ENCODE measurements at places on chromosomes 5 and 9. TPM values are rescaled to one million over a fixed set of nuclear protein-coding genes. Genes with fewer than 3 reads are reported as not detected.

- no peaks in the 10 kb centered on the region for H3K4me1 ChIP-seq
- H3K4me3 ChIP-seq: no peak overlapping the region
- H3K36me3 ChIP-seq: no peaks in the 10 kb centered on the region
- no peak overlapping the region for H3K27ac ChIP-seq
- peaks cover 2% of the 10 kb centered on the region for H3K27me3 ChIP-seq
- DNase-seq: no peak
Observed at GRCh38 chr5:73095564-73096238, 24.7 kb upstream of the TMEM171 start.

Gene SEMA6A
- not detected for total RNA-seq

DNA sequence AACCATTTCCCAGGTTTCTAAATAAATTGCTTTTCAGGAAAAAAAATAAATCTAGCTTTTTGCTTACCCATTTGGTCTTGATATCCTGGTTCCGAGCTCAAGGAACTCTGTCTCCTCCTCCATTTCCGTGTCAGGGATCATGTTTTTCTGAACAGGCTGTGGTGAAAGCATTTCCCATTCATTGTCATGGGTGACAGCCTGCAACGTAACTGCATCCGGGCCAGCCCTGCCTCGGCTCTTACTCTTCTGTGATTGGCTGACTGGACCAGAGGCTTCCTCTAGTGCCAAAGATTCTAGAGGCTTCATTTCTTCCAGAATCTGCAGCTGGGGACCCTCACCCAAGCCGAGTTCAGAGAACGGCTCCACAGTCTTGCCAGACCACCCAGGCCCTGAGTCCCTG, 61.0 kb upstream of the PCA3 start:
- peaks cover 7% of the 10 kb centered on the region for H3K4me1 ChIP-seq
- no peak overlapping the region for H3K4me3 ChIP-seq
- H3K27ac ChIP-seq: no peak overlapping the region
- no peaks in the 10 kb centered on the region for H3K36me3 ChIP-seq

Gene CBY3
- 0.51 TPM for total RNA-seq

Gene RAB3C
- total RNA-seq: not detected

DNA sequence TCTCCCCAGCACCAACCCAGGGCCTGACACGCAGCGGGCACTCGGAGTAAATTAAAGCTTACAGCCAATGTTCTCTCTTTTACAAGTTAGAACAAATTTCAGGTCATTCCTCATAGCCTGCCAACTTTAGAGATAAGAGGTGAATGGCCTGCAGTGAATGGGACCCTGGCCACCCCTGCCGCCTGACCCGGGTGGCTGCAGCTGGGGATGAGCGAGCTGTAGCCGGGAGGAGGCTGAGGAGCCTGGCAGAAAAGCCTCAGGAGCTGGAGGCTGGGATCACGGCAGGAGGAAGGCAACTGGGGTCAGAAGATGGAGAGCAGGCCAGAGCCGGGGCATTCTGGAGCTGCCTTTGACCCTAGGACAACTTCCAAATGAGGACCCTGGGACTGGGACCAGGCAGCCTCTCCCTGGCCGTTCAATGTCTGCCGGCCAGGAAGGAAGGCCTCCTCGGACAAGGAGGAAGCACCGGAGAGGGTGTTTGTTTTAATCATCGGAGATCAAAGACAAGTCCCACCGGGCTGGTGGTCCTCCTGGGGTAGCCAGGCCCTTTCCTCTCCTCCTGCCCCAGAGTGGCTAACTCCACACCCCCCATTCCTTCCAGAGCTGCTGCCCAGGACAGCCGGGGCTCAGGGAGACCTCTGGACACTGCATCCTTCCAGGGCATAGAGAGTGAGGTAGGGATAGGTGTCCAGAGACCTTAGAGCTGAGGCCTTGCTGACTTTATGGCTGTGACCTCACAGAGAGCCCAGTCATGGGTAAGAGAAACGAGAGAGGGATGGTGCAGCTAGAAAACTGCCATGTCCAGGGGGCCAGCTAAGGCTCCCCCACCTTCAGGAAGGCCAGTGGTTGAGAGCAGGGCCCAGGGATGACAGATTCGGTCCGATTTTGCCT, 87.3 kb upstream of the LMX1B start:
- H3K4me1 ChIP-seq: peaks cover 13% of the 10 kb centered on the region
- H3K27ac ChIP-seq: no peak overlapping the region
- DNase-seq: no peak
- H3K27me3 ChIP-seq: peaks cover 64% of the 10 kb centered on the region
- no peak overlapping the region for H3K4me3 ChIP-seq

Gene SLC6A3
- not detected for total RNA-seq

GRCh38 chr9:86741311-86742208, 205.7 kb downstream of the GAS1 start:
- H3K36me3 ChIP-seq: no peaks in the 10 kb centered on the region
- H3K27me3 ChIP-seq: no peaks in the 10 kb centered on the region
- DNase-seq: no peak
- no peak overlapping the region for H3K27ac ChIP-seq

- no peaks in the 10 kb centered on the region for H3K36me3 ChIP-seq
- H3K4me1 ChIP-seq: no peaks in the 10 kb centered on the region
- DNase-seq: no peak
- no peak overlapping the region for H3K4me3 ChIP-seq
- no peak overlapping the region for H3K27ac ChIP-seq
Observed at GRCh38 chr5:127243011-127243410, 47.6 kb upstream of the MEGF10 start.

GRCh38 chr5:50800410-50800809, 134.0 kb downstream of the PARP8 start:
- H3K36me3 ChIP-seq: peaks cover 61% of the 10 kb centered on the region
- no peak overlapping the region for H3K27ac ChIP-seq
- no peak overlapping the region for H3K4me3 ChIP-seq
- no peaks in the 10 kb centered on the region for H3K27me3 ChIP-seq
- no peak for DNase-seq

DNA sequence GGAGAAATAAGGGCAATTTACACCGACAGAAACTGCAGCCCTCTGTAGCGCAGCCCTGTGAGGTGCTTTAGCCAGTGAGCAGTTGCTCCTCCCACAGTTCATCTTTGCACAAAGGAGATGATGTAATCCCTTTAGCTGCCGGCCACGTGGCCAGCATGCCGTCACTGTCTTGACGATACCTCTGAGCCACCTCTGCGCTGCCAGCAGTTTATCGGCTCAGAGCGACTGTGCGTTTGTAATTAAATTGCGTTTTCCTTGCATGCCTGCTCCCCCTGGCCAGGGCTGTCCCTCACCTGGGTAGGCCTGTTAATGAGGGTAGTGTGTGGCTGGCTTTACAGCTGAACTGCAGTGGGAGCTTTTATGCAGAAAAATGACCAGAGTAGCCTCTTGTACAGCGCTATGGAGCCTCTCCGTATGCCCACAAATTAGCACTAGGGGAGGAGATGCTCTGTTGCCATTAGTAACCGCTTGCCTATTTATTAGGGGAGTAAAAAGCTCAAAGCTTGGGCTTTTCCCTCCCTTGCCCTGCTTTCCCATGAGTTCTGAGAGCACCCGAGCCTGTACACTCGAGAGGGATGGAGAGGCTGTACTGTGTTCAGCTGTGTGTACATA, 107.0 kb downstream of the TRIO start:
- no peak overlapping the region for H3K27ac ChIP-seq
- no peak for DNase-seq
- H3K4me3 ChIP-seq: no peak overlapping the region

DNA sequence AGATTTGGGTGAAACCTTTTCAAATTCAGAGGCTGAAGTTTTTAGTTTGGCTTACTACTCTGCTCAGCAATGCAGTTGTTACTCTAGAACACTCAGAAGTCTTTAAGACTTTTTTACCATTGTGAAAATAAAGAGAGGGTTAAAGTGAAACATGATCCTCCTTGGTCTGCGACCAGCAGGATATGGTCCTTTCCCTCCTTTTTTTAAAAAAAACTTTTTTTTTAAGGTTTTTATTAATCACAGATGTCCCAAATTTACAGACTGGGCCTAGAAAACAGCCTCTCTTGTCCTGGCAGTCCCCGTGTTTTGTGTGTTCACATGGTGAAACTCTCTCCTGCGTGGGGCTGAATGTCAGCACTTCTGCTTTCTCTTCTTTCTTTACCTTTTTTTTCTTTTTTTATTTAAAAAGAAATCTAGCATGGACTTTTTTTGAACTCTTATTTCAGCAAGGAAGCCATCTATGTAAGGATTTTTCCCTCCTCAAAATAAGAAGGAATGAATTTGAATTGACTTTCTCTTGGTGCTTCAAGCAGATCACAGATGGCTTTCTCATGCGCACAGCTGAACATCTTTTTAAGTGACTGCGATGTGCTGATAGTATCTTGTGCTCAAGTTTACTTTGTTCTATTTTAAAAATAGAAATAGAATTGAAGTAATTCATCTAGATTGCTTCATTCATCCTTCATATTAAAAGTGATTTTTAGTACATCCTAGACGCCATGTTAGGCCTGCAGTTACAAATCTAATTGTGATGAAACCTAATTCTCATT, 128.7 kb upstream of the OTULINL start:
- H3K27ac ChIP-seq: no peak overlapping the region
- peaks cover 11% of the 10 kb centered on the region for H3K36me3 ChIP-seq
- H3K4me3 ChIP-seq: no peak overlapping the region
- no peak for DNase-seq
- no peaks in the 10 kb centered on the region for H3K27me3 ChIP-seq
- peaks cover 11% of the 10 kb centered on the region for H3K4me1 ChIP-seq

- H3K27ac ChIP-seq: no peak overlapping the region
- no peaks in the 10 kb centered on the region for H3K4me1 ChIP-seq
- peaks cover 51% of the 10 kb centered on the region for H3K36me3 ChIP-seq
- no peaks in the 10 kb centered on the region for H3K27me3 ChIP-seq
- no peak overlapping the region for H3K4me3 ChIP-seq
Observed at GRCh38 chr9:132639322-132639721, 30.5 kb downstream of the DDX31 start.

- H3K4me1 ChIP-seq: peaks cover 3% of the 10 kb centered on the region
- DNase-seq: no peak
- no peak overlapping the region for H3K27ac ChIP-seq
- peaks cover 4% of the 10 kb centered on the region for H3K27me3 ChIP-seq
Observed at GRCh38 chr9:129344641-129345495, 166.8 kb upstream of the IER5L start.

Gene KIAA0825
- 0.62 TPM for total RNA-seq

DNA sequence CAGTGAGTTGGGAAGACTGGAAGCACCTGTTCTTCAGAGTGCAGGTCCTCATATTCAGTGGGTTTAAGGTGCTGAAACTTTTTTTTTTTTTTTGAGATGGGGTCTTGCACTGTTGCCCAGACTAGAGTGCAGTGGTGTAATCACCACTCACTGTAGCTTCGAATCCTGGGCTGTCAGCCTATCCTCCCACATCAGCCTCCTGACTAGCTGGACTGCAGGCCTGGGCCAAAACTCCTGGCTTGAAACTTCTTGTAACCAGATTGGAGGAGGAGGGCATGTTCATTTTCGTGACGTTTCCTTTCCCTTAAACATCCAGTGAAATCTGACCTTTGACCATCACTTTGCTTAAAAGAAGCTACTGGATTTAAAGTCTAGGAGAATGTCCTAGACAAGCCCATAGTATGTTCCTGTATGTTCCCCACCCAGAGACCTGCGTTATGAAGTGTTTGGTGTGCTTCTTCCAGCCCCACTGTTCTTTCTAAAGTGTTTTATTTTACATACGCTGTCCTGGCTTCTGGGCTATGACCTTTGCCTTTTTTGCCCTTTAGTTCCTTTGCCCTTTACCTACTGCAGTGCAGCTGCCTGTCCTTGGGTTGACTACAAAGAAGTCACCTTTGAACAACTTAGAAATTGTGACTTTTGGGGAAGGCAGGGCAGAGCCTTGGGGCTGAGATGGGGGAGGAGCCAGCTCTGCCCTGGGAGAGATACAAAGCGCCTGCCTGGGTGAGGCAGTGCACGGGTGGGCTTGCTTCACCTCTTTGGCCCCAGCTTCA, 18.4 kb downstream of the TENT4A start:
- no peaks in the 10 kb centered on the region for H3K27me3 ChIP-seq
- H3K36me3 ChIP-seq: peaks cover 41% of the 10 kb centered on the region
- no peak for DNase-seq
- peaks cover 68% of the 10 kb centered on the region for H3K4me1 ChIP-seq
- peak overlapping the region; percentile 63 for H3K27ac ChIP-seq

Gene LOX
- not detected for total RNA-seq

- H3K27ac ChIP-seq: no peak overlapping the region
- peaks cover 35% of the 10 kb centered on the region for H3K4me1 ChIP-seq
- no peak overlapping the region for H3K4me3 ChIP-seq
- no peaks in the 10 kb centered on the region for H3K36me3 ChIP-seq
- DNase-seq: no peak
- H3K27me3 ChIP-seq: peaks cover 2% of the 10 kb centered on the region
Observed at GRCh38 chr9:137030006-137030405, 1.9 kb downstream of the FUT7 start.

Gene CENPH
- 37.0 TPM for total RNA-seq

Gene COL23A1
- not detected for total RNA-seq

Gene GMCL2
- total RNA-seq: not detected

Gene PTGES
- total RNA-seq: 0.39 TPM

Gene ADAMTS16
- not detected for total RNA-seq

Gene FOXI1
- not detected for total RNA-seq

GRCh38 chr5:72760259-72760658, 56.2 kb upstream of the TNPO1 start:
- DNase-seq: no peak
- H3K4me1 ChIP-seq: no peaks in the 10 kb centered on the region
- no peaks in the 10 kb centered on the region for H3K36me3 ChIP-seq
- H3K27me3 ChIP-seq: peaks cover 10% of the 10 kb centered on the region
